Stimulated activated CD4-positive, alpha-beta T cell treated with anti-CD3 and anti-CD28 coated beads, TNF-alpha, amount 100 ng/mL, for 48 hours (primary cell): ENCODE measurements at places on chromosomes 7 and 10.

GRCh38 chr7:11343136-11343535, 369.5 kb downstream of the PHF14 start:
- DNase-seq, result no peak

GRCh38 chr7:107917763-107918651, 27.0 kb downstream of the DLD start:
- DNase-seq, result no peak

DNA sequence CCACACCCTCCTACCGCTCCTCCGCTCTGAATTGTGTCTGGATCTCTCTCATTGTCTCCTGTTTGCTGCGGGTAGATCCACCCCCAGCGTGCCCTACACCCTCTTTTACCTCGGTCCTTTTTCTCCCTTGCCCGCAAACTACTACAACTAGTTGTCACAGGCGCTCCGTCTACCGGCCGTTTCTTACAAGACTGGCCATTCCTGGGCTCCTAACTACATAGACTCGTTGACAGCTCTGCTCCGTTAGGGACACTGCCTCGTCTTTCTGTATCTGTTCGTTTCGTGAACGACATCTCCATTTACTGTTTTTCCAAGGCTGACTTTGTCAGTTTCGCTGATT, 786 bp downstream of the TAF3 start:
- DNase-seq, result no peak

GRCh38 chr10:43707770-43708169, 59.1 kb upstream of the ZNF32 start:
- DNase-seq, result no peak

GRCh38 chr10:100364735-100365391, 17.8 kb downstream of the SCD start:
- no peak for DNase-seq

DNA sequence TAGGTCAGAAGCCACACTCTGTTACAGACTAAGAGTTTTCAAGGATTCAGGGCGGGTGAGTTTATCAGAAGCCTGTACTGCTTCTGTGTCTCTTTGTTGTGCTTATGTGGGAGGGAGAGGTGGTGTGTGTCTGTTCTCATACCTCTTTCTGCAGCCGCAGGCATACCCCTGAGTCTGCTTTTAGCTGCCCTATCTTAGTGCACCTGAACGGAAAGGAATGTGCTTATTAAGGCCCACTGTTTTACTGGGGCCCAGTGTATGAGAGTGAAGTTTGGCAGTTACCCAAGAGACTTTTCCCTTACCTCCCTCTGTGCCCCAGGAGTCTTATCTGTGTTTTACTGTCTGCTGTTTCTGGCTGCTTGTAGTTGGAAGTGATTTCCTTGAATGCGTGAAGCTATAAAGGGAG, 104.3 kb downstream of the TYW1 start:
- DNase-seq, result no peak

DNA sequence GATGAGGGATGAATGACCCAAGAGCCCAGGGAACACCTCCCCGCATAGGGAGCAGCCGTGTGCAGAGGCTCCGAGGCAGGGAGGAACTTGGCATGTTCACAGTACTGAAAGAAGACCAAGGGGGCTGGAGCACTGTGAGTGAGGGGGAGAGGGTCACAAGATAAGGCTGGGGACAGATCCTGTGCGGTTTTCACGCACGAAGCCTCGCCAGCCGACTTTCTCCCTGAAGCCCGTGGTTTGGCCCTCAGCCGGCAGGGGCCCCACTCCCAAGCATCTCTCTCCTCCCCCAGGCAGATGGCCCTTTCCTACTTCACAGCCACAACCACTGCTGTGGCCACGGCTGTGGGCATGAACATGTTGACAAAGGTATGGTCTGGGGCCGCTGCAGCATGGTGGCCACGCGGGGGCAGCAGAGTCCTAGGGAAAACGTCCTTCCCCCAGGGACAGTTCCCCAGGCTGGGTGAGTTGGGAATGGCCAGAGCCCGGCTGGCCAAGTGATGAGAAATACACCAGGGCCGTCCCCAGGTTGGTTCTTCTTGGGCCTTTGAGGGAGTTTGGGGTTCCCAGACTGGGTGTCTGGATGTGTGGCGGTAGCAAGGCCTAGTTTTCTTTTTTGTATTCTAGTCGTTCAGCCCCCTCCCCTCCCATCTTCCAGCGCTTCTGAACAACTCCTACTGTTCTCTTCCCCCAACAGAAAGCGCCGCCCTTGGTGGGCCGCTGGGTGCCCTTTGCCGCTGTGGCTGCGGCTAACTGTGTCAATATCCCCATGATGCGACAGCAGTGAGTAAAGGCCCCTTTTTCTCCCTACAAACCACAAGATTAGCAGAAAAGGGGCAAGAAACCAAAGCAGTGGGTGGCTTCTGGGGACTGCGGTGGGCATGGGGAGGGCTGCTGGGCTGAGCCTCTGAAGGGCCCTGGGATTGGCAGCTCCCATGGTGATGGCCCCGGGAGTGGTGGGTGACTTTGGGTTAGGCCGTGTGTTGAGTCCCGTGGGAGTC, 14.4 kb upstream of the WBP1L start:
- DNase-seq, result peak; percentile 32
